NCI-H1048 (cell line): ENCODE measurements at places on chromosomes 6 and 20.

DNA sequence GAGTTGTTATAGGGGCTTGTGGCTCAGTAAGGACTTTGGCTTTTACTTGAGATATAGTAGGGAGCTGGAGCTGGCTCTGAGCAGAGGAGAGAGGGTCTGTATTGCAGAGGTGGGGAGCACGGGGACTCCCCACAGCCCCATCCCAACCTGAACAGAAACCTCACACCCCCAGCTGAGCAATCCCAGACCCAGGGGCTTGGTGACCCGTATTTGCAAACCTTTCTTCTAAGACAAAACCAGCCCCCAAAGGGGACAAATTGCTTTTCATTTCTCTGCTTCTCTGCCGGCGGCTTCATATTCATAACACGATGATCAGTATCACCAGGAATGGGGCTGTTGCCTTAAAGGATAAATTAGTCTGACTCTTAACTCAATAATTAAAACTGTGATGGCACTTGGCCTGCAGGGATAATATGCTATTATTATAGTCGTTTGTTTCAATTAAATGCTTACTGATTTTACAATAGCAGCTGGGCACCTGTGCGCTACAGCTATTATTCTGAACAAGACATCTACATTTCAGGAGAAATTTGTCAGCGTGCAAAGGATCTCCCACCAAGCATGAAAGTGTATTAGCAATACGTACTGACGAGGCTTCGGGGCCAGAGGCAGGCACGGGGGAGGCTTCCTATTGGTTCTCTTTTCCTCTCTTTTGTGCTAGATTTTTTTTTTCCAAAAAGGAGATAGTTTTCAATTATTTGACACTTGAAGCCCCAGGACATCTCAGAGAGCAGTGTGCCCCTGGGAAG is 118.1 kb downstream of the TOX2 start:
- no peak for DNase-seq

- DNase-seq: no peak
These were observed 7.0 kb upstream of the DSTN start for GRCh38 chr20:17562804-17563305.

- DNase-seq: no peak
These were observed 6.3 kb downstream of the SCML4 start for GRCh38 chr6:107817784-107818183.

- DNase-seq: no peak
These were observed 152.7 kb upstream of the ENPP5 start for GRCh38 chr6:46323312-46323965.

GRCh38 chr6:17923401-17923863 is 64.0 kb downstream of the KIF13A start:
- DNase-seq: no peak

DNA sequence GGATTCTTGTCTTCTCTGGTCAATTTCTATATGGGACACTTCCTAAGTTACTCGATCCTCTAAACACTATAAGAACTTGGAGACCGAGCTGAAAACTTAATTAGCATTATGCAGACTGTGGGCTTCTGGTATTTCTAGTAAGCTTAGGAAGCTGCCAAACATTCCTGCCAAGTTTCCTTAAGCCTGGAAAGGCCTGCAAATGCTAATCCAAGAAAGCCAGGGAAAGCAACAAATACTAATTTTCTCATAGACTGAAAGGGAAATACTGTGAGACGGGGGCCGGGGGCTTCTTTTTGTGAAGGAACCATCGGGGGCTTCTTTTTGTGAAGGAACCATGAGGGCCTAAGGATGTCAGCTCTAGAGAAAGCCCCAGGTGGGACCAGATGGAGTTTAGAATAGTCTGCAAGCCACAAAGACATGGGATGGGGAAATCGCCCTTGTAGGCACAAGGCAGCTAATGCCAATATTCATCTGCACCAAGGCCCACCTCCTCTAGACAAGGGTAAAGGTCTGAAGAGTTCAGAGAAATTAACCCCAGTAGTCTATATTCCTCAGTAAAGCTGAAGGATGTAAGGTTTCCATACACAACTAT is 332.4 kb upstream of the PRDM1 start:
- no peak for DNase-seq

DNA sequence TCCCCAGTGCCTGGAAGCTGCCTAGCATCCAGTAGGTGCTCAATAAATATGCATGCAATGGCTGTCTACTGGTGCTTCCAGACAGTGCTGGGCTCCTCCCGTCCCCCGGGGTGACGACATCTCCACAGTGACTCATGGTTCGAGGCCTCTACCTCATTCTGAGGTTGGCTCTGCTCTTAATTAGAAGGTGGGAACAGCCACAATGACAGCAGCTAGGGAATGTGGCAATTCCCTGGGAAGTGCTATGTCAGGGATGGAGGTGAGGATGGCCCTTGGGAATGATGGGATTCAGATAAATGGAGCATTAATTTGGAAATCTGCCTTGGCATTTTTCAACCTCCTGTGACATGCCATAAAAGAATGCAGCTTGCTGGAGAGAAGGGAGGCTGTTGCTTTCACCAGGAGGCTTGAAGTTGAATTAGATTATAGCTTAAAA is 43.5 kb upstream of the NFATC2 start:
- DNase-seq: no peak

DNA sequence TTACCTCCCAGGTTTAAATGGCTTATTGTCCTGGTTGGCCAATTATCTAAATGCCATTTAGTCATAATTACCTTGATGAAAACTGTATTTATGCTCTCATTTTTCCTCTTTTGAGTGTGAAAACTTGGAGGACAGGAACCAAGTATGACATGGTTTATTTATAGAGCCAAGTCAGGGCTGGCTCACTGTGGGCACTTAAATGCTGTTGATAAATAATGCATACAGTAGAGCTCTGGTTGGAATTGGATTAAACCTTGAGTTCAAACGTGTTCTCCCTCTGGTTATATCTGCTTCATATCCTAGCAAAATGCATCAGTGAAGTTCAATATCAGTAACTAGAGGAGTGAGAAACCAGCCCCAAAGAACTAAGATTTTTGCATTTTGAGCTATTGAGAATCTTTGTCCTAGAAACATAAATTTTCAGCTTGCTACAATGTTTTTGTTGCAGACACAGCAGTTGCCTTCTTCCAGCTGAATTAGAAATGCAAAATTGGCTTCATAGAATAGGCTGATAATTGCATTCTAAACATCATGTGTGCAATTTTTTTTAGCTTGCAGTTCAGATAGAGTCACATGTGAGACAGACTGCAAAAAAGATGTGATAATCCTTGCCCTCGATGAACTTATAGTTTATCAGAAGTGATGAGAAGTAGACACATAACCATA is 255.8 kb downstream of the BTBD3 start:
- no peak for DNase-seq

- no peak for DNase-seq
These were observed 195.9 kb upstream of the SULF2 start for GRCh38 chr20:47981222-47981621.

- no peak for DNase-seq
These were observed 34.7 kb upstream of the TGM2 start for GRCh38 chr20:38199501-38200390.

DNA sequence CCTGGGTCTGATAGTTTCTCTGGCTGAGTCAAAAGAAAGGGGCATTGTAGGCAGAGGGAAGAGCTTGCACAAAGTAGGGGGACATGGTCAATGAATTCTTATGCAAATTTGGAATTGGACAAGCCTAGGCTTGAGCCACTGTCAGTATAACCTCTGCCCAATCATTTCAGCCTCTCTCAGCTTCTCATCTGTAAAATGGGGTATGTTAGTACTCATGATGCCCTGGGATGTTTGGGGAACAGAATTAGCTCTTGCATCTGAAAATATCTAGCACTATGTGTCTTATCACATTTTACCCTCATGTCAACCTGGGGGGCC is 148.6 kb downstream of the DHX35 start:
- DNase-seq: no peak
